Left renal cortex interstitium (tissue), 4 donors: ENCODE measurements at places on chromosomes 5 and 9. TPM values are rescaled to one million over a fixed set of nuclear protein-coding genes. Genes with fewer than 3 reads are reported as not detected.

DNA sequence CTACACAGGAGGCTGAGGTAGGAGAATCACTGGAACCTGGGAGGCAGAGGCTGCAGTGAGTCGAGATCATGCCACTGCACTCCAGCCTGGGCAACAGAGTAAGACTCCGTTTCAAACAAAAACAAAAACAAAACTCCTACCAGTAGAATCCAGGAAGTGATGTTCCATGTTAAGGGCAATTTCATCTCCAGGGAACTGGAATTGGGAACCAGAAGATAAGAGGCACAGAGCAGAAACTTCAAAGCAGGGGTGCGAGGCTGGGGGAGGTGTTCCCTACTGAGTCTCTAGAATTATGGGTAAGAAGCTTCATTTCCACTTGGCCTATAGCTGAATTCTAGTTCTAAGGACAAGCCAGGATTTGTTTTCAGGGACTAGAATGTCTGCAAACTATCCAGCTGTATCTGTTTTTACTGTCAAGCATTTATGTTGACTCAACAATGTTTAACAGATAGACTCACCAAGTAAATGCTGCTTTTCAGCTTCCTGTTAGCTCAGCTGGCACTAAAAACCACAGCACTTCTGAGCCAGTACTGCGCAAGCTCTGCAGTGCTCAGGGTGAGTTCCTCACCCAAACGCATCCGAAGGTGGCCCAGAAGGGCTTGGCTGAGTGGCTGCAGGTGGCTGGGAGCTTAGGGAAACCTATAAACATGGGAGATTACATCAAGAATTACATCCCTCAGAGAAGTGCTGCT is 320.1 kb downstream of the MTRR start:
- no peak for DNase-seq

GRCh38 chr5:173753307-173754168 is 134.6 kb upstream of the CPEB4 start:
- no peak for DNase-seq

- no peak for DNase-seq
Measured at GRCh38 chr9:124022201-124023121, 10.9 kb downstream of the LHX2 start.

DNA sequence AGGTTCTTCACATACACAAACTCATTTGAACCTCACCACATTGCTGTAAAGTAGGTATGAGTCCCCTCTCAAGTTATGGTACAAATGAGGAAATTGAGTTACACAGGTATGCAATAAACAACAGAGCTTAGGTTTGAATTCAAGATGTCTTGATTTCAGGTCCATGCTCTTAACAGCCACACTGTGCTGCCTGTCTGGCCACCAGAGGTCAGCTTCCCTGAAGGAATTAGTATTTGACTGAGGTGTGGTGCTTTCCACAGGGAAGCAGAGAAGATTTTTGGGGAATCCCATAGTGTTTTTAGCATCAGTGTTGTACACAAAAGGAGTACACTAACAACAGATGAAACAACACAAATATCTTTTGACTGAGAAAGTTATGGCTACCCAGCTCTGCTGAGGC is 94.4 kb upstream of the ITGA1 start:
- no peak for DNase-seq

The ANKRD34B gene
- polyA plus RNA-seq = 0.17 TPM
